Activated T-helper 9 cell treated with anti-CD3 and anti-CD28 coated beads, Interleukin-2, amount 50 U/mL, for 16 hours (primary cell): ENCODE measurements at places on chromosomes 4 and X.

DNA sequence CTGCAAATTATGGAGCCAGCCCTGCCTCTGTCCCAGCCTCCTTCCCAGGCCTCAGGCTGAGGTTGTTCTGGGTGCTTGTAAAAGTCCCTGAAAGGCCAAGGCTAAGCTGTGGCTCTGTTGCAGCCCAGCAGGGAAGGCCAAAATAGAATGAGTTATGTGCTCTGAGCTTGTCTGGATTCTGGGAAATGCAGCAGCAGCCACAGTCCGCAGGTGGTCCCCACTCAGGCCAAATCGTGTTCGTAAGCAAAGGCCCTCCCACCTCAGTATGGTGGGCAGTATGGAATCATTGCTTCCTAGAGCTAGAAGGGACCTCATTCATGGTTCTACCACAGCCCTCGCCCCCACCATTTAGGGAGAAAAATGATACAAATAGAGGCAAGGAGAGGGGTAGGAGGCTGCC, 4.7 kb upstream of the TCEAL1 start:
- DNase-seq = no peak

DNA sequence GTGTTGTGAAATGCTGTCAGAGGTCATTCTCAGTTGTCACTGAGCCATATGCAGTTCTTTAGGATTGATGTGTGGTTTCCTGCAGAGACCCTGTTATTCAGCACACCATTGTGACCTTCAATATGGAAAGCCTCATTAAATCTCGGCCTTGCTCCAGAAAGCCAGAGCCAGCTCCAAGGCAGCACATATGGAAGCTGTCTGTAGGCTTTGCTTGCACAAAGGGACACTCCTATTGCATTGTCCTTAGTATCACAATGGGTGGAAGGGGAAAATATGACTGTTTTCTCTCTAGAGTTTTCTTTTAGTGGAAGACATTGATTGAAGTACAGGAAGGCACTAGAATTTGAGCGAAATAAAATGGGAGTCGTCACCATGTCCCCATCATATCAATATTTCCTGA, 179.0 kb downstream of the CEP135 start:
- DNase-seq = no peak

DNA sequence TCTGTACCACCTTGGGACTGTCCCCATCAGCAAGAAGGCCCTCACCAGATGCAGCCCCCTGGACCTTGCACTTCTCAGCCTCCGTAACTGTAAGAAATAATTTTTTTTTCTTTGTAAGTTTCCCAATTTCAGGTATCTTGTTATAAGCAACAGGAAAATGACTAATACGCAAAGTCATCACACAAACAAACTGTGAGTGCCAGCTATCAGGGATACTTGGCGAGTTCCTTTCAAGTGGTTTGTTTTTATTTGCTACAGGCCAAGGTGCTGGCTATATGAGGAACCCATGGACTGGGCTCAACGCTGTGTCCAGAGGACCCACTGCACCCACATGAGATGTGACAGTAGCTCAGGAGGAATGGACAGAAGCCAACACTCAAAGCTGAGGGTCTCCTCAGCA, 11.5 kb upstream of the GPM6B start:
- DNase-seq = no peak

DNA sequence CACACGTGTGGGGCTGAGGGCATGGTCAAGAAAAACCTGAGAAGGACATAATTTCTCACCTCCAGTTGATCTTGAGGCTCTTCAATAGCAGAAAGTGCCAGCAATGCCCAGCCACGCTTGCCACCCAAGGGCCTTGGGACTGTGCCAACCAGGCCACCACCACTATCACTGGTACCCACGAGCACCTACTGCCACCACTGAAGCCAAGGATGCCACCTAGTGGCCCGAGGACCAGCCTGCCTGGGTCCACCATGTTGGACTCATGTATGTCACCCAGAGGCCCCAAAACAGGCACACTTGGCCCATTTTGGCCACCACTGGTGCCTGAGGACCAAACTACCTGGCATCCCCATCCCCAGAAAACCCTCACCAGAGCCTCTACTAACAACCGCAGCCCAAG, 191.8 kb downstream of the ADAM29 start:
- DNase-seq = no peak

GRCh38 chrX:9851890-9852289, 65.7 kb downstream of the SHROOM2 start:
- DNase-seq = no peak

GRCh38 chr4:26583538-26583864, 383 bp upstream of the TBC1D19 start:
- DNase-seq = no peak

DNA sequence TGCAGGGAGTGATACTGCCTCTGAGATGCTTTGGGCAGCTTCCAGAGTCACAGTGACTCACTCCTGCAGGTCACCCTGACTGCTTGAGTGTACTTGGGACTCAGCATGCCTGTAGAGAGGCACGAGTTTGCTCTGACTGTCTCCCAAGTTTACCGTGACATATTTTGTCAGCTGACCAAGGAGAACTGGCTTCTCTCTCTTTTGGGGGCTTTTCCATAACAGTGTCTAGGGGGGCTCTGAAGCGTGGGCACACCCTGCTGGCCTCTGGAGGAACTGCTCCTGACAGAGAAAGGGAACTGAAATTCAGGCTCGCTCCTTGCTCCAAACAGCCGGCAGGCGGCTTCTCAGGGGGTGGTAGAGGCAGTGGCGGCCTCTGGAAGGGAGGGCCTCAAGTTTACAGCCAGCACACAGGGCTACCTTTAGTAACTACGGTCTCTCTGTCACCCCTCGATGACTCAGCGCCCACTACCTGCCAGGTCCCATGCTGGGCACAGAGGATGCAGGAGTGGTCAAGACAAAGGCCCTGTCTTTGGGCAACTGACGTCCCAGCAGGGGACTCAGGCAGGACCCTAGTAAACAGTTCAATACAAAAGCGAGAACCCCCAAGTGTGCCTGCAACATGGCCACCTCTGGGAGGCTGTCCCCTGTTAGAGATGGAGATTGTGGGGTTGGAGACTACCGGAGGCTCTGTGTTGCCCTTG, 17.8 kb downstream of the ZNF185 start:
- no peak for DNase-seq

- no peak for DNase-seq
Measured at GRCh38 chr4:142925161-142925560, 79.1 kb upstream of the INPP4B start.

DNA sequence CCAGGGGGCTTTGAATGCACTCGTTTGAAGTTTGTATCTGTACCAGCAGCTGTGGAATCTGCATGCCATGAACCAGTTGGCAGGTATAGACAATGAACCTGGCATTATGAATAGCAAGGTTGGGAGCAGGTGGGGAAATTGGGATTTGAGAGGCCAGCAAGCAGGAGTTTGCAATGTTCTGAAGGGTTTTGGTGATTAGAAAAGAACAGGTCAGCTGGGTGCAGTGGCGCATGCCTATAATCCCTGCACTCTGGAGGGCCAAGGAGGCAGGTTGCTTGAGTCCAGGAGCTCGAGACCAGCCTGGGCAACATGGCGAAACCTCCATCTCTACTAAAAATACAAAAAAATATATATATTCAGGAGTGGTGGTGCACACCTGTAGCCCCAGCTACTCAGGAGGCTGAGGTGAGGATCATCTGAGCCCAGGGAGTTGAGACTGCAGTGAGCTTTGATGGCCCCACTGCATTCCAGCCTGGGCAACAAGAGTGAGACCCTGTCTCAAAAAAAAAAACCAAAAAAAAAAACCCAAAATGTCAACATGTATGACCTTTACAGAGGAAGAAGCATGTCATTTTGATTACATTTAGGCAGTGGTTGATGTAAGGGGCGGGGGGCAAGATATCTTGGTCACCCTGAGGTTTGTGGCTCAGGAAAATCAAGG, 63.9 kb downstream of the TSC22D3 start:
- no peak for DNase-seq

DNA sequence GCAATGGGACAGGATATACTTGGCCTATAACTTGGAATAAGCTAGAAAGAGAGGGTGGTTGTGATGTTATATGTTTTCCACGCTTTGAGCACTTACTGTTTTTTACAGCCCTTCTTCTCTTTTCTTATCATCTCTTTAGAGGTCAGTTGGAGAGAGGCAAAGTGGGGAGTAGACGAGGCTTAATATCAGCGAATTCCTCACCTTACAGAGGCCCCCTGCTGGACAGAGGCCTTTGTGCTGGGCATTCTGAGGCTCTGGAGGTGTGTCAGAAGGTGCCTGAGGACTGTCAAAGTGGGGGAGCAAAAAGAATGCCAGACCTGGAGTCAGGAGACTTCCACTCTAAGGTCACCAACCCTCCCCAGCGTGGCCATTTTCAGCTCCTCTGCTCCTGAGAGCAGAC, 42.5 kb downstream of the MAMLD1 start:
- DNase-seq = no peak

- no peak for DNase-seq
Measured at GRCh38 chrX:23570674-23571343, 96.5 kb upstream of the PRDX4 start.

GRCh38 chr4:126701756-126702155, 931.0 kb upstream of the INTU start:
- DNase-seq = no peak

GRCh38 chrX:19540076-19540475, 24.8 kb upstream of the MAP3K15 start:
- DNase-seq = no peak

- no peak for DNase-seq
Measured at GRCh38 chr4:1041147-1041935, 29.9 kb downstream of the FGFRL1 start.

DNA sequence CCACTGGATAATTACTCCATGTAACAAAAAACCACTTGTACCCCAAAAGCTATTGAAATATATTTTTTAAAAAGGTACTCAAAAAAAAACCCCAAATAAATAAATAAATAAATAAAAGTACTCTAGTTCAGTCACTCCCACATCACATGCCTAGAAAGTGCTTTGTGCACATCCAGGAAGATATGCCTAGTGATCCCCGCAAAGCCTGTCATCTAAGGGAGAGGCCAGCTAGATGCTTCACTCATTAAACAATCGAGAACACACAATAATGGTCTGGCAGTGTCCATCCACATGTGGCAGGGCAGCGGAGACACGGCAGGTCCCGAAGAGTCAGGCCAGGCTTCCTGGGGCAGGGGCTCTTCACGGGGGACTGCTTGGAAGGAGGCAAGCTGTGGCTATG, 47.6 kb downstream of the RAB33B start:
- no peak for DNase-seq

DNA sequence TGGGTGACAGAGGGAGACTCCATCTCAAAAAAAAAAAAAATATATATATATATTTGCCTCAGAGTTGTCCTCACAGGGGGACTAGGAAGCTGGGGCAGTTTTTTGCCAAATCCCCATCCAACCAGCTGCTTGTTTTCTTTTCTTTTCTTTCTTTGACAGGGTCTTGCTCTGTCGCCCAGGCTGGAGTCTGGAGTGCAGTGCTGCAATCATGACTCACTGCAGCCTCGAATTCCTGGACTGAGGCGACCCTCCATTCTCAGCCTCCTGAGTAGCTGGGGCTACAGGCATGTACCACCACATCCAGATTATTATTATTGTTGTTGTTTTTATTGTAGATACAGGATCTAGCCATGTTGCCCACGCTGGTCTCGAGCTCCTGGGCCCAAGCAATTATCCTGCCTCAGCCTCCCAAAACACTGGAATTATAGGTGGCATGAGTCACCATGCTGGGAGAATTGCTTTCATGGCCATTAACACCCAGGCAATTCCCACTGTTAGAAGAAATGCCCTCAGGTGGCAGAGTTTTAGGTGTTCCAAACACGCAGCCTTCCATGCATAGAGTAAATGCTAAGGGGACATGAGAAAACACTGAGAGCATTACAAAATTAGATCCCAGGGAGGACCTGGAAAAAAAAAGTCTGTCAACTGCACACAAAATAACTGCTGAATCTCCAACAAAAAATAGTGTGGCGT, 98.0 kb downstream of the ARHGAP6 start:
- no peak for DNase-seq

- no peak for DNase-seq
Measured at GRCh38 chrX:13890806-13891205, 73.9 kb upstream of the GPM6B start.

- DNase-seq = no peak
Measured at GRCh38 chr4:152368001-152368400, 167.9 kb downstream of the FBXW7 start.

GRCh38 chr4:165872461-165873297, at the start of gene TLL1:
Gene TLL1 (plus strand): TSS chr4:165873237. CDS start chr4:165873905, 668 bp downstream.
- no peak for DNase-seq

DNA sequence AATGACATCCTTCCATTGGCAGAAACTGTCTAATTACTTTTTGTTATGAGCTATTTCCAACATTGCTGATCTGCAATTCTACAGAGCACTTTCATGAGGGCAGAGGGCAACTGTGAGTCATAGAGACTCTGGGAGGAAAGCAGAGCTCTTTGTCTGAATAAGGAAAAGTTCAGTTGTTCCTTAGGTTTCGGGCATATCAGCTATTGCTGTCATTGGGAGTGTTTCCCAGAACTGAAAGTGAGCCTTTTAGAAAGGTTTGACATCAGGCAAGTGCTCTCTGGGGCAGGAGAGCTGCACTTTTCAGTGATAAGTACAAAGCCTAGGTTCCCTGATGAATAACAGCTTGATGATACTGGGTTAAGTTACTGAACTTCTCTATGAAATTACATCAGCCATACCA, 119.2 kb upstream of the EDNRA start:
- no peak for DNase-seq

DNA sequence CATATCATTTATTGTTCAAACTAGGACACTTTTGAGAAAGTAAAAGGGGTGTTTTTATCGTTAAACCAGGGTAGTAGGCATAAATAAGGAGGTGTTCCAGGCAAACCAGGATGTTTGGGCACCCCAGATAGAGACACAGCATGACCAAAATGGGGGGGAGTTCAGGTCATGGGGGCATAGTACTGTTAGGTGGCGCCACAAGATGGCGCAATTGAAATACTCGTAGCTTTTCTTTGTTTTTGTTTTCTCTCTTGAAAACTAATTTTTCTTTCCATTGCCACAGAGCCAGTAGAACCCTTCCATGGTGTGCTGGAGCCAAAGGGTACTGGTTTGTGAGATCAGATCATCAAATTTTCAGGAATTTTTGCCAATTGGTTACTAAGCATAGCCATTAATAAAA, 283.4 kb downstream of the BCOR start:
- DNase-seq = no peak

GRCh38 chrX:119497185-119497584, 28.9 kb downstream of the SLC25A5 start:
- no peak for DNase-seq

DNA sequence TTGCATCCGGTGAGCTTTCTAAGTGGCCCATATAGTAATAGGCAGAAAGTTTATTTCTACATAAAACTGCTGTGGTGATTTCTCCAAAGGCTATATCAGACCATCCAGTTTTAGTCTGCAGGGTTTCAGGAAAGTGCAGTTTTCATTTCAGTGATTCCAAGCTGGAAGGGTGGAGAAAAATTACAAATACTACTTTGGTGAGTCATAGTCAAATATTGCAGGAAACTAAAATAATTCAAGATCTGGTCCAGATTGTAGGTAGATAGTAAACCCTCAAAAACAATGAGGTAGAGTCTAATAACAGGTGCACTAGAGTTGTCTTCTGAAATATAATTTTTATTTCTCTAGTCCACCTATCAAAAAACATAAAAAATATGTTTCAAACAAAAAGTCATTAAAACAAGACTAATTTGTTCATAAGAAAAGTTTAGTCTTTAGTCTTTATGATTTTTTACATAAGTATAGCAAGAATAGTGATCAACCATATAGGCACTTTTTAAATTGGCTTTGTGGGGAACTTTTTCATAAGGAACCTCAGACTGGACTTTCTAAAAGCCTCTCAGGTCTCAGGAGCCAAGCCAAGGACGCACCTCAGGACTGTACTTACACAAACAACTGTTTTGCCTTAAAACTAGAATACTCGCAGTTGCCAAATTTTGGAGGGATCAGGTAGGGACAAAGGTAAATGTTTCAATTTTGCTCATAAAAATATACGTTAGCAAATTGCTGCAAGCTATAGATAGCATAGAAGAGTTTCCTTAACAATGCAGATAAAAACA, 101.8 kb upstream of the TLR3 start:
- no peak for DNase-seq

GRCh38 chr4:123874063-123874462, 477.5 kb downstream of the SPRY1 start:
- DNase-seq = no peak
